Fibroblast of lung (primary cell): ENCODE measurements at places on chromosomes 7 and 10.

DNA sequence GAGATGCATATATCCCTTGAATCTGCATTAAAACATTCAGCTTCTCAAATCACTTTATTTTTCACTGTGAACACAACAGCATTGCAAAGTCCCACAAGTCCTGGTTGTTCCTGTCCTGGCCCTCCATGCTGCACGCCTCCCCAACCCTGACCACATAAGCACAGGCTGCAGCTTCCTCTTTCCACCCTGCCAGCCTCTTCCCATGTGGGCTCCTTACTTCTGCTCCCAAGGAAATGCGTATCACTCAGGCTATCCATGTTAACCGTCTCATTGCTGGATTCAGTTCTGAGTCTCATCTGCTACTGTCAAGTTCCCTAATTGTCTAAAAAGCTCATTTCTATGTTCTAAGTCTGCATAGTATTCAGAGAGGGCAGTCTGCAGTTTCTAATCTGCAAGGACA lies 89.7 kb upstream of the ZPBP start:
- no peak for DNase-seq

DNA sequence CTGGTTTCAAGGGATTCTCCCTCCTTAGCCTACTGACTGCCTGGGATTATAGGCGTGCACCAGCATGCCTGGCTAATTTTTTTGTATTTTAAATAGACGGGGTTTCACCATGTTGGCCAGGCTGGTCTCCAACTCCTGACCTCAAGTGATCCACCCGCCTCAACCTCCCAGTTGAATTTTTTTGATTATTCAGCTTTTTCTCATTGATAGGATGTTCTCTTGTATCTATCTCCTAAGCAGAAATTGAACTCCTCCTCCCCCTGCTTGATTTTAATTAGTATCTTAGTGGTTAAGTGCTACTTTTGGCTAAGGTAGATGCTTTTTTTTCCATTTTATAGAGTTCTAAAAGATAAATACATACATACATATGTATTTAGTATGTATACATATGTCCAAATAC lies 101.0 kb downstream of the ZNF277 start:
- no peak for DNase-seq

GRCh38 chr7:38198366-38198765 lies 20.3 kb downstream of the STARD3NL start:
- DNase-seq: no peak

GRCh38 chr10:71727105-71727737 lies 7.6 kb upstream of the C10orf105 start:
- DNase-seq: no peak

- peak; percentile 48 for DNase-seq
Measured at GRCh38 chr7:2864999-2865670, 21.0 kb upstream of the GNA12 start.

- no peak for DNase-seq
Measured at GRCh38 chr10:89269433-89270152, 18.0 kb upstream of the LIPA start.

- no peak for DNase-seq
Measured at GRCh38 chr7:70607759-70608158, 524.2 kb upstream of the GALNT17 start.

- no peak for DNase-seq
Measured at GRCh38 chr7:1704811-1705738, 35.0 kb downstream of the ELFN1 start.

DNA sequence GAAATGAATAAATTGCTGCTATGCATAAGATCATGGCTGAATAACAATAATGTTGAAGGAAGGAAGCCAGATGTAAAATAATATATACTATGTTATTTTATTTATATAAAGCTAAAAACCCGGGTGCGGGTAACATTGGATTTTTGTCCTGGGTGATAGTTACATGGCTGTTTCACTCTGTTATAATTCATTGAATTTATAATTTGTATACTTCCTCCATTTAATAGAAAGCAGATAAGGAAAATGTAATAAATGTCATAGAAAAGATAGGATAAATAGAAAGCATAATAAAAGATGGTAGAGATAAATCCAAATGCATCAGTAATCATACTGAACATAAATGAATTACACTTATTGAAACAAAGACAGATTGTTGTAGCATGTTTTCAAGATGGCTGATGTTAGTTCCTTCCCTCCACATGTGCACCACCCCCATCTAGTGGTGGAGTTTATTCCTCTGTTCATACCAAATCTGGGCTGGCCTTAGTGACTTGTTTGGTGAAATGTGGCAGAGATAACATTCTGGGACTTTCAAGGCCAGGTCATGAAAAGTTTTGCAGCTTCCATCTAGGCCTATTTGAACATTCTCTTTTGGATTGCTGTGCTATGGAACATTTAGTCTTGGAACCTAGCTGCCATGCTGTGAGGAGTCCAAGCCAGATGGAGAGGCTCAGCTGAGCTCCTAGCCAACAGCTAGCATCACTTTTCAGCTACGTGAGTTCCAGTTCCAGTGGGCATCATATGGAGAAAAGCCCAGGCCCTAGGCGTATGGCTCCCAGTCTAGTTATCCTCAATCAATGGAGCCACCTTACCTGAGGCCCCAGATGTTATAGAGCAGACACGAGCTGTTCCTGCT lies 46.9 kb downstream of the AHCYL2 start:
- DNase-seq: peak; percentile 38

- DNase-seq: no peak
Measured at GRCh38 chr10:6115824-6116350, 27.1 kb downstream of the RBM17 start.

DNA sequence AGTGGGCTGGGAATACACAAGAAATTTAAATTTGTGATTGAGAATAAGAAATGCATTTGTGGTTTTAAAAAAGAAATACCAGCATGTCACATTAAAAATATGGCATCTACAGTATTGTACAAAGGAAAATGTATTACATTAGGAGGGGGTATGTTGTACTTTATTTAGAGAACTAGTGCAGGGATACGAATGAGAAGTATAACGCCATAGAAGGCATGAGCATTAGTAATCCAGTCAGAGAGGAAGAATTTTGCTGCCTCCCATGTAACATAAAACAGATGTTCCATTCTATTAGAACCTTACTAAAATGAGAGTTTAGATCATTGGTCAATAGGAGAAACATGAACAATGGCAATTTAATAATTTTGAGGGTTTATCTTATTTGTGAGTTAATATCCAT lies 182.2 kb downstream of the ADK start:
- DNase-seq: peak; percentile 84
